ENCODE measurements at places on chromosomes 7 and 10.

GRCh38 chr7:150972741-150973140 lies 5.4 kb downstream of the KCNH2 start:
- no peak for DNase-seq

DNA sequence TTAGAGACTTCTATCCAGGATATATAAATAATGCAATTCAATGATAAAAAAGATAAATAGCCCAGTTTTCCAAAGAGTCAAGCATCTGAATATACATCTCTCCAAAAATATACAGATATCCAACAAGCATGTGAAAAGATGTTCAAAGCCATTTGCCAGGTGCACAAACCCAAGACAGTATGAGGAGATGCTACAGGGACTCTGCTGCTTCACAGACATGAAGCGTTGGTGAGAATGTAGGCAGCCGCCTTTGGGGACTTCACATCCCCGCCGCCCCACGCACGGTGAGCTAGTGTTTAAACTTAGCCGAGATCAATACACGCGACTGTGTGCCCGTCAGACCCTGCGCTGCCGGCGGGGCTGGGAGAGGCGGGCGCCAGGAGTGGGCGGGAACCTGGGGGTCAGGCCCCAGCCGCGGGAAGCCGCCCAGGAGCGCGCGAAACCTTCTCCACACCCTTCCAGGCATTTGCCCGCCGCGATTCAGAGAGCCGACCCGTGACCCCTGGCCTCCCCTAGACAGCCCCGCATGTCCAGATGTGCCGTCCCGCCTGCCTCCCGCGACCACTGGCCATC lies 927 bp upstream of the ALOX5 start:
- peak; percentile 40 for DNase-seq

DNA sequence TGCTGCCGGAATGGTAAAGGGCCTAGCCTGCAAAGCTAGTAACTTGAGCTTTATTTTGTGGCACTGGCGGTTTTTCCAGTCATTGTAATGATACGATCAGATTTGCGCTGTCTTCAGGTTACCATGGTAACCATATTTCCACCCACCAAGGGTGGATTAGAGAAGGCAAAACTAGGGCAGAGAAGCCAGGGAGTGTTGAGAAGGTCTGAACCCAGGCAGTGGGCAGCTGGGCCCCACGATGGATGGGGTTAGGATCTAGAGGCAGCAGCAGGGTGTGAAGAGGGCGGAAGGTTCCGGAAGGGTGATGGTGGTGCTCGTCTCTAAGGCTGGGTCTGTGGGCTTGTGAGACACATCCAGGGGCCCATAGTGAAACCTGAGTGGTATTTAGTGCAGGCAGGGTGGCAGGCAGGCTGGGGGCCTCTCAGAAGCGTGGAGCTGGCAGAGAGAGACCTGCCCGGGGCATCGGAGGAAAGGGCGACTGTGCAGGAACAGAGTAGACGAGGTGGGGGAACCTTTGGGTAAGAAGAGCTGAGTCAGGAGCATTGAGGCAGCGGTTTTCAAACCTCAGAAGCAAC lies 87.9 kb upstream of the GTF2I start:
- peak; percentile 45 for DNase-seq

DNA sequence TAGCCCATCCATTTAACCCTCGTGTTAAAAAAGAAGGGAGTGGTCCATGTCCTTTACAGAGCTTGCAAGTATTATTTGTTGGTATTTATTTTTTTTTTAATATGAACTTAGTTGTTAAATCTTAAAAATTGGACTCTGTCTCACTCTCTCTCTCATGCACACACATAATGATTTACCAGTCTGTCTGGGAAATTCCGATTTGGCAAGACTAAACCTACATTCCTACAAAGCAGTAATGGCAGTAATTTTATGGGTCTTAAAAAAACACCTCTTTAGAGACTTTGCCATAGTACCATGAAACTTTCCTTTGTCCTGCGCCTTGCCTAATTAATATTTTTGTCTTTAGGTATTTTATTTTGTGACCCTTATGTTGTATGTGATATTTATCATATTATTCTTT lies 239.5 kb upstream of the PPP1R3A start:
- DNase-seq = no peak

GRCh38 chr10:29533696-29534285 lies 101.0 kb downstream of the SVIL start:
- DNase-seq = no peak

DNA sequence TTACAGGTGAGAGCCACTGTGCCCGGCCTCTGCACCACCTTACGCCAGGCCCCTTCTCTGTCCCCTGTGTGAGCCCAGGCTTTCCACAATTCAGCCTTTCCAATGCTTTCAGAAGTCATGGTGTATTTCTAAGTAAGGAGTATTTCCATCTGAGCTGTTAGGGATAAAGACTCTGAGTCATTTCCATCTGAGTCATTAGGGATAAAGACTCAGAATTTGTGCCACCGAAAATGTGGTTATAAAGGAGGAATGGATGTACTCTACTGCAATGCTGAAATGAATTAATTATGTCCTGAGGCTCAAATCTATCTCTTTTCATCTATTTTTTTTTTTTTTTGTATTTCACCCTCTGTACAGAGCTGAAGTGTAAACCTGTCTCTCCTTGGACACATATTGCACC lies 84.0 kb downstream of the GATA3 start:
- no peak for DNase-seq

GRCh38 chr7:16484453-16485158 lies 19.1 kb upstream of the SOSTDC1 start:
- DNase-seq = no peak

DNA sequence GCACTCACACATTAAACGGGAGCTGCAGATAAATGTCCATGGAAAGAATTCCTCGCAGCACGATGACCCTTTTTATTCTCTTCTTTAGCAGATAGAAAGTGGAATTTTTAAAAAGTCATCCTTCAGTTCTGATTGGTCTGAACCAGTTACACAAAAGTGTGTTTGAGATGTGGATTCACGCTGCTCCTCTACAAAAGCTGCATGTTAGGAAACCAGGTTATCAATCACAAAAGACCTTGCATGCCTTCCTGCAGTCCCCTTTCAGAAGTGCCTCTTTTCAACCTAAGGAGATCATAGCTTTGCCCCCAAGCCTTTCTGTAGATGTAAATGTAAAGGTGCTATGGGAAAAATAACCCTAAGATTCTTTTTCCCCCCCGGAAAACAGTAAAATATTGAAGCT lies 299.7 kb downstream of the PLXDC2 start:
- no peak for DNase-seq

DNA sequence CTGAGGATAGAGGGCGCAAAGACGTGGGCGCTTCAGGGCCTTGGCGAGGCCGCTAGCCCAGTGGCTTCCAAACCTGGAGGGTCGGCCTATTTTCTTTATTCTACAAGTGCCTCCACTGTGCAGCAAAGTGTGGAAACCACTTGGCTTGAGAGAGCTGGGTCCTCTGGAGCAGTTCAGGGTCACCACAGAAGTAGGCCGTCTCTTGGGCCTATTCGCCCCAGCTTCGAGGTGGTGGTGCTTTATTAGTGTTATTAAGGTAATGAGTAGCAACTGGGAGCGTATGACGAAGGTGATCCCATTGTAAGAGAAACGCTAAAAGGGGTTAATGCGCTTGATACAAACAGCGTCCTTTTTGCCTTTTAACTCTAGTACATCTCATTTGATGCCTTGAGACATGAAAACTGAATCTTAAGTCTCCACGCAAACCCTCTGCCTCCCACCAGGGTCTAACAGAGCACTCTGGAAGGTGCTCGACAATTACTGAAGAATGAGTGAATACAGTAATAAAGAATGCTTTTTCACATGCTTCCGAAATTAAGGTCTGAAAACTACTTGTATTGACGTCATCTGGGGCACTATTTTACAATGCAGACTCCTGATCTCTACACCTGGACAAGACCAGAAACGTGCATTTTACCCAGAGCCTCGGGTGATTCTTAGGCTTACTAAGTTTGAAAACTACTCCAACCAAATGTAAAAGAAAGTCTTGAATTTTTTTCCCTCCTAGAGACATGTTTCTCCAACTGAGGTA lies 647 bp upstream of the GSAP start:
- DNase-seq = no peak

- no peak for DNase-seq
Observed at GRCh38 chr10:114604357-114605130, 53.5 kb downstream of the ABLIM1 start.

DNA sequence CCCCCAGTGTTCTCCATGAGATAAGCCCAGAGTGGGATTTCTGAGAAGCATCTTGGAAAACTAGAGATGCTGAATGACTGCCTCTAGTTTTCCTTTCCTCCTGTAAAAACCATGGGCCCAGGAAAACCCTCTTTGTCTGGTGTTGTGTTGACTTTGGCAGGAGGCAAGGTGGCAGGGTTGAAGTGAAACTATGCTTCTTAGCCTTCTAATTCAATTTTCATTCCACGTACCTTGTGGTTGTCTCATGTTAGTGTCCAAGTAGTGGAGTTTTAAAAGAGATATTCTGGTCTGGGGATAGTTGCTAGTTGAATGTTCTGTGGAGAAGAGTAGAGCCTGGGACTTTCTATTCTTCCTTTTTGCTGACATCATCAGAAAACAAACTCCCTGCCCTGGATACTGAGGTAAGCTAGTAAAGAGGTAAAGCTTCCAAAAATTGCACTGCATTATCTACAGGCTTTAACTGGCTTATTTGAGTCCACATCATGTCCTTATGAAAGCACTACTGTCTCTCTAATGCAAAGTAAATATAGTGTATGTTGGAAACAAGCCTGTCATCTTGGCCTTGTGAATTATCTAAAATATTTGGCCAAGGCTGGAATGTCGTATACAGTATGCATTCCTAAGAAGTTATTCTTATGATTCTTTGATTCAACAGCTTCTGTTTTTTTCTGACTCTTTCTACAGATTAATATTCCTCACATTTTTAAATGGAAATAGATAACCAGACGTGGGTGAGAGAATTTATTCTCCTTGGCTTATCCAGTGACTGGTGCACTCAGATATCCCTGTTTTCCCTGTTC lies at the start of gene OR2F2:
OR2F2 (plus strand) TSS at position 708 of the 800 bp plus-strand sequence; CDS start at position 708, 0 bp downstream.
- DNase-seq = no peak

- no peak for DNase-seq
Observed at GRCh38 chr10:33975481-33975880, 641.0 kb upstream of the NRP1 start.

GRCh38 chr10:52105301-52105700 lies 208.8 kb upstream of the DKK1 start:
- no peak for DNase-seq

DNA sequence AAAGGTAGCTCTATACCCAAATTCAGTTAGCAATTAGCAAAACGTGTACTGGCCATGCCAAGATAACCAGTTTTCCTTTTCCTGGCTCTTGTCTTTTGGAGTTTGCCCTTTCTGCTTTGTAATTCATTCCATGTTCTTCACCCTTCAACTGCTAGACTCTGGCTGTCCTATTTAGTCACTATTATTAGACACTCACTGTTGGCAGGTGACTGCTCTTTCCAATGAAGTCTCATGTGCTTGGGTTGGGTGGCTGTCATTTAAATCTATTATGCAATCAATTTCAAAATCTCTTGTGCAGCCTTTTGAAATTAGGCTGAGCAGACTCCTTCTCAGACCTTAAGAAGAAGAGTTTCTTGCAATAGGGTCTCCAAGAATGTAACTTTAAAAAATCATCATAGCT lies 266.5 kb downstream of the GPR158 start:
- DNase-seq = no peak

GRCh38 chr7:95376632-95377400 lies 19.4 kb downstream of the PON3 start:
- no peak for DNase-seq

- no peak for DNase-seq
Observed at GRCh38 chr10:114140036-114140435, 34.0 kb downstream of the CCDC186 start.

DNA sequence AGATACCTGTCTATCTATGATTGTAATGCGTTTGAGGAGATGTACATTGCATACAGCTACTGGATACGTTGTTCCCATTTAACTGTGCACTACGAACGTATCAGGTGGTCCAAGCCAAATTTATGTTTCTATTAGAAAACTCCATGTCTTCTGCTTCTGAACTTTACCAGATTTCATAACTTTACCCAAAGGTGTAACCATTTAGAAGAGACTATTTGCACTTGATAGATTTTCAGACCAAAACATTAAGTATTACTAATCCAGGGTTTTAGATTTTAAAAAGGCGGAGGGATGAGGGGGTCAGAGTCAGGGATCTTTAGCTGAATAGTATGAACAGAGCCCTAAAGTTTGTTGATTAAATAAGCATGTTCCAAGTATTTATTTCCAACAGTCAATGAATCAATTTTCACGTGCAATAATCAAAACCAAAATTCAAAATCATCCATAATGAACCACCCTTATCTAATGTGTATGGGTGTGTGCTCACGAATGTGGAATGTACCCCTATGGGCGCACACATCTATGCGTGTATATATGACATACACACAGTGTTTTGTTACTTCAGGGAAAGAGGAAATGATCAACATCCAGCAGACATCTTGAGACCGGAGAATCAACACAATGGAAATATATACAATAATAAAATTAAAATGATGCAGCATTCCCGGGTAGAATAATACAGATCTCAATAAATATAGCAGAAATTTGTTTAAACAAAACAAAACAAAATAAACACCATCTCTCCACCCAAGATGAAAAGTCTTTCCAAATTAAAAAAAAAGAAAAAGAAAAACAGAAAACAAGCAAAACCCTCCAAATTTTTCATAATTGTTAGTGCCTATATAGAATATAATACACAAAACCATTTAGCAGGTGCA lies 3.4 kb downstream of the FEZF1 start:
- DNase-seq = no peak

DNA sequence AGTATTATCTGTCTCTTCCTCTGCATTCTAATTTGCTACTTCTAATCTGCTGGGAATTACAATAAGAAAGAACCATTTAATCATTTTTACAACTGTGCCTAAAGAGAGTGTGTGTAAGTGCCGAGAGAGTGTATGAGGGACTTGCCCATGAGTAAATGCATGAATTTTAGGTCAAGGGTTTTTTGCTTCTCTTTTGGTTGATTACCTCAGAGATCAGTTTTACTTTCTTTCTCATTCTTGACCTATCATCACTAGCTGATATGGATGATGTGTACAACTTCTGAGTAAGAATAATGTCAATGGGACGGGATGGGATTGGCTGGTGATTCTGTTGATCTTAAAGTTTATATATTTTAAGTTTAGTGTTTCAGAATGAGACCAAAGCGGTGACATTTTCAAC lies 47.8 kb downstream of the IKZF1 start:
- peak; percentile 90 for DNase-seq

- no peak for DNase-seq
Observed at GRCh38 chr7:25256333-25256819, 28.1 kb upstream of the NPVF start.

- no peak for DNase-seq
Observed at GRCh38 chr10:49071160-49071761, 44.1 kb downstream of the VSTM4 start.

DNA sequence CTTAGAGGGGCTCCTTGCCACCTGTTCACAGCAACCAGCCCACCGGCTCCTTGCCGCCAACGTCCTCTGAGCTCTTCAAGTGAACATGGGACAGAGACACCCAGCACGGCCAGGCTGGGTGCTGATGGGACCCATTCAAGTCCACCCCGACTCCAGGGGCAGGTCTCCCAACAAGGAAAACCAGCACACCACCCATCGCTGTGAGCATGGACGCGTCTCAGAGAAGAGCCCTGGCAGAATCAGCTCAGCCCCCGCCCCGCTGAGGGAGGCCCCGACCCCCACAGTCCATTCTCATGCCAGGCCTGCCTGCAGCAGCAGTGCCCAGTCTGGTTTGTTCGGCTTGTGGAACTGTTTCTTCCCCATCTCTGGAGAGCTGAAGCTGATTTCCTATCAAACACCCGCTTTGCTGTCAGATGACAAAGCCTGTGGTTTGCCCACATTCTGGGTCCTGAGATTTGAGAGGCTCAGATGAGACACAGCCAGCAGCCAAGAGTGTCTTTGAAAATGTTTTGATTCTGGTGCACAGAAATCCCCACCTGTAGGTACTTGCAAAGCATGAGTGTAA lies 216.6 kb downstream of the ZMYND11 start:
- DNase-seq = peak; percentile 3

- no peak for DNase-seq
Observed at GRCh38 chr10:35502692-35503091, 102.4 kb upstream of the GJD4 start.

Data from CD4-positive, alpha-beta T cell treated with Interleukin-21 for 1 hour (primary cell).